ENCODE measurements at places on chromosomes 4 and X. TPM values are rescaled to one million over a fixed set of nuclear protein-coding genes. Genes with fewer than 3 reads are reported as not detected.

DNA sequence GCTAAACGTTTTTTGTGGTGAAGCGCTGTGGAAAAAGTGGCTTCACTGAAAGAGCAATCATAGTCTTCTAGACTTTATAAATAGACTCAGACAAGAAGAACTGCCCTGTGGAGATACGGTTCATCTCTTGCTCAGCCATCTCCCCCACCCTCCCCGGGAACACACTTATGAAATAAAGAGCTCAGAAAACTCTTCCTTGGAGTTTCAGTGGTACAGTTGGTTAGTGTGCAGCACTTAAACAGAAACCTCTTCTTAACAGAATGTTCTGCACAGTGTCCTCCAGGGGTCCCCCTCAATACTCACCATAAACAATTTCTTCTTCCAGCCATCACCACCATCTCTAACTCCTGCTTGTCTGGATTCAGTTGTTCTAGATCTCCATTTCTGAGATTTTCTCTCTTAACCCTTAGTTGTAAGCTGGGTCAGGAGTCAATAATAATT, 313.0 kb downstream of the ARHGAP10 start:
- no peak for DNase-seq

- no peak for DNase-seq
Measured at GRCh38 chr4:184853436-184853835, 27.7 kb upstream of the ACSL1 start.

Gene H2BW2
- polyA plus RNA-seq: 0.99 TPM

DNA sequence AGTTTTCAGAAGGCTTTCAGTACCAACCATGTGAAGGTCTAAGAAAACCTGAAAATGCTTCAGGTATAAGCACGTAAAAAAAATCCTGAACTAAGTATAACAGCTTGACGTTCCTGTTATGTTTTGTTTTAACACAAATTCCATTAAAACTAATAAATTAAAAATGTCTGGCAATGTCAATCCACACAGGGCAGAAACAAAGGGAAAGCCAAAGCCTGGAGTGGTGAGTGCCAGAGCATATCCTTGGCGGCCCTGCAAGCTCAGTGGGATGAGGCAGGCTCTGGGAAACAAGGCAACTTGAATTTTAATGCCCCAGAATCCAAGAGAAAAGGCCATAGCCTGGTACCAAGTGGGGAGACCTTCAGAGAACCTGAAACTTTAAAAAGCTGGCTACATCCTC, 78.2 kb downstream of the EPHA5 start:
- DNase-seq: no peak

Gene LCORL
- 24.9 TPM for polyA plus RNA-seq

DNA sequence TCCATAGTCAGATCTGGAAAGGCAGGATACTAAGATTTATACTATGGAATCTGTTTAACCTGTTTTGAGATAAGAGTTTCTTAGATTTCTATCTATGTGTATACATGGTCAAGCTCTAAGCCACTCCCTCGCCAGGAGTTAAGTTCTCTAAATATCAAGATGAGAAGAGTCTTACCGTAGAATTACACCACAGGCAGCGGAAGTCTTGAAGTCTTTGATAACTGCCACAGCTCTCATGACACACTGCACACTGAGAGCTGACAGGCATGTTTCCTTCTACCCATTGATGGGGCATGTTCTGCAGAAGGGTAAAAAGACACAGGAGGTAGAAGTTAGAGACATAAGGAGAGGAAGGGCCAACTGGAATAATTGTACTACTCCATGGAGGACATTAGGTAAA, 67.7 kb downstream of the DGKK start:
- DNase-seq: no peak

DNA sequence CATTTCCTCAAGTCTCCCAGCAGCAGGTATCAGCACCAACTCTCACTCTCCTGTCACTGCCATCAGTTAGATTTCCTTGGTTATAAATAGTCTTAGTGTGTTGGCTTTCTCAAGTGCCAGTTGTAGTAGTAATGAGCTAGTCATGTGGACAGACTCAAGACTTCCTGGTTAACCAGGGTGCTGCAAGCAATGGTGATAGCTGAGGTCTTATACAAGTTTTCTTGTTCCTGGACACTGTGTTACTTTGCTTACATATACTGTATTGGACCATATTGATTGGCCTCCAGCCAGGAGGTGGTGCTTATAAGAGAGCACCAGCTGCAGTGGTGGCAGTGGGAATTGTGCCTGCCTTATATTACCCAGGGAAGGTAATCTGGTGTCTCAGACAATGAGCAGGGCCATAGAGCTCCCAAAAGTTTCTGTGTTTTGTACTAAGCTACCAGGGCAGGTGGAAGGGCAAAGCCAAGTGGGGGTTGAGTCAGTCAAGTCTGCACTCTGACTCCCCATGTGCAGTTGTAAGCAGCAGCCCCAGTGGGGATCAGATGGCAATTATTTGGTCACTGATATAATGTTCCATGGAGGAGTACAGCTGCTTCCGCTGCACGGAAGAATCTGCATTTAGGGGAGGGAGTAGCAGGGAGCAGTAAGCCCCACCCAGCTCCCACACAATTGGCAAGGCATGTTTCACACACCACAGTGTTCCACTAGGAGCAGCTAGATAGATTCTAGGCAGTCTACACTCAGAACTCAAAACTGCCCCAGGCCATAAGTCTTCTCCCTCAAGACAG, 24.1 kb upstream of the ZDHHC15 start:
- DNase-seq: no peak

DNA sequence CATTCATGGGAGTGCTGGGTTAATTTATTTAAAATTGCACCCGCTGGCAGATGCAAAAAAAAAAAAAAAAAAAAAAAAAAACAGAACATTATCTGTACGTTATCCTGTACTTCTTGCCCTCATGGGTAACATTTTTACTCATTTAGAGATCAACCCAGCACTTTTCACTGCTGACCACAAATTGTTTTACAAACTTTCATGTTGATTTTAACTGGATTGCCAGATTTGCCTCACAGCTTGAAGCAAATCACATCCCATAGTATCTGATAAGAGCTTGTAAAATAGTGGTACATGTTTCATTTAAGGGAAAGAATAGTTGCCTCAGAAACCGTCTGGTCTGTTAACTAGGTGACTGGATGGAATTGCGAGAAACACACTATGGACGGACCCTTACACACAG, 640.8 kb downstream of the TRIML1 start:
- DNase-seq: no peak

DNA sequence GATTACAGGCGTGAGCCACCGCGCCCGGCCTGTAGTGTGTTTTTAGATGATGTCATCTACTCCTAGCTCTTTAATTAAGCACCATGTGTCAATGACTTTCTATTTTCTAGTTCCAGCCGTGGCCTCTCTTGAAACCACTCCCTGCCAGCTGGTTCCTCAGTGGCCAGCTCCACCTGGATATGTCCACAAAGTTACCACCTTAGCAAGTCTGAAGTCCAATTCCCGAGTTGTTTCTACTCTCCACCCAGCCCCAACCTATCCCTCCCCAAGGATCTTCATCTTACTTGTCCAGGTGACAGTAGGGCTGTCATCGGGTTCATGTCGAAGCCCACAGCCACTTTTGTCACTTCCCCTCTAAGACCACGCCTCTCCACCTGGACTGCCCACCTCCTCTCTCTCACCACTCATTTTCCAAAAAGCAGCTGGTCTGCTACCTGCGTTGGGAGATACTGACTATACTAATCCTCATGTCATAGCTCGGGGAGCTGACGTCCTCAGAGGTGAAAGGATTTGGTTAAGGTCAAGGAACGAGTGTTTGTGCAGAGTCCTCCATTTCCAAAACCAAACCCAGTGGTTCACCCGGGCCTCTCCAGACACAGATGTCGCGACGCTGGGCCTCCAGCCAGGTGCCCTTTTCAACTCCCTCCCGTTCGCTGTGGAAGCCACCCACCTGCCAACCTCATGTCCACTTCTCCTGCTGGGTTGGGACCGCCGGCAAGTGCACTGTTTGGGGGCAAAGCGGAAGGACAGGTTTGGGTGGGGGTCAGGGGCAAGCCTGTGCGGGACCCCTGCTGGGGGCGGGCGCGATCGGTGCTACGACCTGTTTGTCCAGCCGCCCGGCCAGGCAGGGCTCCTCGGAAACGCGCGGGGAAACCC, 704 bp downstream of the FAM3A start:
- DNase-seq: no peak

GRCh38 chr4:156962528-156962974, 9.0 kb downstream of the PDGFC start:
- no peak for DNase-seq

DNA sequence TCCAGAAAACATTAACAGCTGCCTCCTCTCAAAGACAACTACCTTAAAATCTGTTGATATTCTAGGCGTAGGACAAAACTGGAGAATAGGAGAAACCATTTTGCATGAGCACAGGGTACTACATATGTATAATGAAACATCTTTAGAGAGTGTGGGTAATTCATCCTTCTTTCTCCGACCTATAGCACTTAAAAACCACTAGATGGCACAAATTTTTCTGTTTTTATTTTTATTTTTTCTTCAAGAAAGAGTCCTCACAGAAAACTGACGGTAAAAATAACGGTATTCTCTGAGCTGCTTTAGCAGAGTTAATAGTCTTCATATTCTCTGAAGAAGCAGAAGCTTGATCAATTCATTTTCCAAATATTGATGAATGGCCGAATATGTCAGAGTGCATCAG, 14.6 kb downstream of the SMIM31 start:
- DNase-seq: no peak

Gene MAP3K15
- polyA plus RNA-seq: 5.3 TPM

Gene INTU
- polyA plus RNA-seq: 24.6 TPM

DNA sequence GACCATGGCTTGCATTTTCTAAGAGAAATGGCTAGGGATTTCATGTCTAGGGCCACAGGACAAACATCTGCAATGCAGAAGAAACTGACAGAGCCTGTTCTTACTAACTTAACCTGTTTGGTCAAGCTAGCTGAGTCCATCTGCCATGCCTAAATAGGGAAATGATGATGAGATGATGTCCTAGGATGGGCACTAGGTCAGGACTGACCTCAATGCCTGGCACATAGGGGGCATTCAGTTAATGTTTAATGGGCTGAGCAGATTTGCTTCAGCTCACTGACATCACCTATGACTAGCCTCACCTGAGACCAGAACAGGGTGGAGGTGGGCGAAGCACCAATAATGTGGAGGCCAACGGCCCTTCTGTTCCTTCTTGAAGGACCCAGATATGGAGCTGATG, 174.2 kb upstream of the SCML1 start:
- no peak for DNase-seq

DNA sequence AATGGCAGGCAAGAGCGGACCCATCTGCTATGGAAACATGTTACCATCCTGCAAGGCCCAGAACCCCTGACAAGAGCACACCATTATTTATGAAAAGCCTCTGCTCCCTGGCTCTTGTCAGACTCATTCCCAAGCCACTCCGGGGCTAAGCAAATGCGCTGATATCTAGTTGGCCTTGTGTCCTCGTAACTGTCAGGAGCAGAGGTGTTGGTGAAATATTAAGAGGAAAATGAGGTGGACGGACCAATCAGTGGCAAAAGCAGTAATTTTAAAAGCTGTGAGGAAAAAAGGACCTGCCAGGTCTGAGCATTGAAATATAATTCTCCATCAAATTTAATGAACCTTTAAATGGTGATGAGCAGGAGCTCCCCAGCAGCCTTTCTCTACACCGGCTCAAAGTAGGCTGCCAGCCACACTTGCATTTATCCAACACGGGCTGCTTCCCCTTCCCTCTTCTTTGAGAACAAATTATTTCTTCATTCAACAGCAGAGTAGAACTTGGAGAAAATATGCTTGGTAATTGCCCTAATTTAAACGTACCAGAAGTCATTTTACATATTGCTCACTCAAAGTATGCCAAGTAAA, 214.3 kb downstream of the RASL11B start:
- DNase-seq: peak; percentile 38

DNA sequence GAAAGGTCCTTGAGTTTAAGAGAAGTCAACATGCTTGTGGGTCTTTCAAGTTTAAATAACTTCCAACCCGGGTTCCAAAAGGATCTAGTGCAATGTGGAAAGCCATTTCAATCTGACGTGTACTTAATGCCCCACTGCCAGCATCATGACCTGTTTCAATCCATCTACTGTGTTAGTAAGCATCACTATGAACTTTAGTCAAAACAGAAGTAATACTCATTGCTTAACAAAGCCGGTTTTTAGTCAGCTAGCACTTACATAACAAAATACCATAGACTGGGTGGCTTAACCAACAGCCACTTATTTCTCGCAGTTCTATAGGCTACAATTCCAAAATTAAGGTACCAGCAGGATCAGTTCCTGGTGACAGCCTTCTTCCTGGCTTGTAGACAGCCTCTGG, 677.5 kb downstream of the DMD start:
- DNase-seq: no peak

Gene GPRASP2
- 37.0 TPM for polyA plus RNA-seq

DNA sequence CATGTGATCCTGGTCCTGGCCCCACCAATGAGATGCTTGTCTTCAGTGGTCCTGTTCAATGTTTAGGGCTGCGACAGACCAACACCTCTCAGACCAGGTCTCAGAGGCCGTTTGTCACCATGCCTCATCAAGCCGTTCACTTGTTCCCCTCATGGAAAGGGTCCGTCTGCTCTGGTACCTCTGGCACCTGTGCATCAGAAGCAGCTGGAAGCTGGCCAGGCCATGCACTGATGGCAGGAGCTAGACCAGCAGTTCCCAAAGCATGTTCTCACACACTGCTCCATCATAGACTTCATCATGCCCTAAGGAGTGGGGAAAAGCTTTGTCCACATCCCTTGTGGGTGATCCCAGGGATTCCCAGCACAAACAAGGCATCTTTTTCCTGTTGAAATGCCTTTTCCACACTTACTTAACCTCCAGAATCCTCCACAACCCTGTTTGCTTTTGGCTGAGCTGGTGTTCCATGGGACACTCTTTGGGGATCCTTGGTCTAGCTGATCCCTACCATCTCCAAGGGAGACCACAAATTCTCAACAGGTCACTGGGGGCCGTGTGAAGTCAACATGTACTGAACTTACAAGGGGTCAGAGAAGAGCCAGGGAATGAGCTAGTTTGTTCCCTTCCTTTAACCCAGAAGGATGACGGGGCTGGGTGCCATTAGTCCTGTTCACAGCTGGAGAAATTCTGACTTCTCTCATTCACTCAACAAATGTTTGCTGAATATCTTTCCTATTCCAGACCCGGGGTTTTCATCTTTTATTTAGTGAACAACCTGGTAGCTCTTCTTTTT, 21.8 kb downstream of the SH3TC1 start:
- DNase-seq: no peak

Gene BMPR1B
- polyA plus RNA-seq: 18.2 TPM
